ENCODE measurements at places on chromosomes 13 and 19.

GRCh38 chr13:24706886-24707585 is 26.8 kb downstream of the ATP12A start:
- no peak for DNase-seq
- no peaks in the 10 kb centered on the region for H3K4me1 ChIP-seq
- no peak overlapping the region for H3K27ac ChIP-seq

GRCh38 chr13:38590796-38591507 is 95.9 kb upstream of the FREM2 start:
- no peaks in the 10 kb centered on the region for H3K36me3 ChIP-seq
- no peak overlapping the region for H3K27ac ChIP-seq
- H3K27me3 ChIP-seq, result no peaks in the 10 kb centered on the region
- H3K4me3 ChIP-seq, result no peak overlapping the region
- no peak for DNase-seq

- H3K27ac ChIP-seq, result no peak overlapping the region
- H3K4me3 ChIP-seq, result no peak overlapping the region
- no peak for DNase-seq
- H3K27me3 ChIP-seq, result no peaks in the 10 kb centered on the region
- H3K36me3 ChIP-seq, result no peaks in the 10 kb centered on the region
Measured at GRCh38 chr13:110856942-110857835, 57.7 kb downstream of the ANKRD10 start.

- no peak overlapping the region for H3K27ac ChIP-seq
- H3K4me3 ChIP-seq, result no peak overlapping the region
- no peaks in the 10 kb centered on the region for H3K27me3 ChIP-seq
- H3K36me3 ChIP-seq, result no peaks in the 10 kb centered on the region
Measured at GRCh38 chr13:84653915-84654534, 771.8 kb upstream of the SLITRK1 start.

DNA sequence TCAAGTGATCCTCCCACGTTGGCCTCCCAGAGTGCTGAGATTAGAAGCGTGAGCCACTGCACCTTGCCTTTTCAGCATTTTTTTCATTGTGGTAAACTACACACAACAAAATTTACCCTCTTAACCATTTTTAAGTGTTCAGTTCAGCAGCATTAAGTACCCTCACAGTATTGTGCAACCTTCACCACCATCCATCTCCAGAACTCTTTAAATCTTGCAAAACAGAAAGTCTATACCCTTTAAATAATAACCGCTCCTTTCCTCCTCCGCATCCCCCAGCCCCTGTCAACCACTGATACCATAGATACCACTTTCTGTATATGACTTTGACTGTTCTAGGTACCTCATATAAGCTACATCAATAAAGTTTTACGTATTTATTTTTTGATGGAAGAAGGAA is 20.8 kb upstream of the CASP14 start:
- no peaks in the 10 kb centered on the region for H3K4me1 ChIP-seq
- H3K36me3 ChIP-seq, result no peaks in the 10 kb centered on the region
- peaks cover 18% of the 10 kb centered on the region for H3K27me3 ChIP-seq
- no peak for DNase-seq

DNA sequence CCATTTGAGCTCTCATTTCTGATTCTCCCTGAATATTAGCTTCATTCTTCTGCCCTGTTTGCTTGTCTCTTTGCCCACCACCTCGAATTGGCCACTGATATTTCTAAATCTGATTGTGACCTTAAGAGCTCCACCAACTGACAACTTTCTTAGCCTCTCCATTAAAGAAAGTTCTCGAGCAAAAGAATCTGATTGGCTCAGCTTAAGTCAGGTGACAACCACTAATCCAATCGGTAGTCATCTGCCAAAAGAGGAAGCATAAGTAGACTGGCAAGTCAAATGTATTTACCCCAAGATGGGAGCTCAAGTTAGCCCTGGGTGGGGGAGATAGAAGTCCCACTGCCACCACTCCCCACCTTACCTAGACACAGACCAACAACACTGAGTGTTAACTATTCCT is 41.5 kb downstream of the NOTCH3 start:
- H3K36me3 ChIP-seq, result peaks cover 39% of the 10 kb centered on the region
- no peaks in the 10 kb centered on the region for H3K4me1 ChIP-seq
- no peak for DNase-seq
- no peak overlapping the region for H3K27ac ChIP-seq
- H3K27me3 ChIP-seq, result no peaks in the 10 kb centered on the region

DNA sequence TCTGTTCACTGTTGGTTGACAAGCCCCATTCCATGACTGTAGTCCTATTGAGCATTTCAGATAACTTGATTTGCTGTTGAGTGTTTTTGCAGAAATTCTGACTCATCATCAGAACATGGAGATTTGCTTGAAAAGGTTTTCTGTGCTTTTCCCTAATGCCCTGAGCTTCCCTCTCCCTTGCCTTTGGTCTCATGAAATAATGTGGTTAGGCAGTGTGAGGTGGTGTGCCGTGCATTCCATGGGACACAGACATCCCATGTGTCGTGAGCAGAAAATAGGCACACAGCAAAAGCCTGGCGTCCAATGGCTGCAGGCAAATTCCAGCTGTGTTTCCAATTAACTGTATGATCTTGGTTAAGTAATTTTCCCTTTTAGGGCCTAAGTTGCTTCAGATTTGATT is 197.4 kb downstream of the DLEU7 start:
- H3K4me3 ChIP-seq, result no peak overlapping the region
- DNase-seq, result no peak
- no peaks in the 10 kb centered on the region for H3K36me3 ChIP-seq
- no peaks in the 10 kb centered on the region for H3K4me1 ChIP-seq

DNA sequence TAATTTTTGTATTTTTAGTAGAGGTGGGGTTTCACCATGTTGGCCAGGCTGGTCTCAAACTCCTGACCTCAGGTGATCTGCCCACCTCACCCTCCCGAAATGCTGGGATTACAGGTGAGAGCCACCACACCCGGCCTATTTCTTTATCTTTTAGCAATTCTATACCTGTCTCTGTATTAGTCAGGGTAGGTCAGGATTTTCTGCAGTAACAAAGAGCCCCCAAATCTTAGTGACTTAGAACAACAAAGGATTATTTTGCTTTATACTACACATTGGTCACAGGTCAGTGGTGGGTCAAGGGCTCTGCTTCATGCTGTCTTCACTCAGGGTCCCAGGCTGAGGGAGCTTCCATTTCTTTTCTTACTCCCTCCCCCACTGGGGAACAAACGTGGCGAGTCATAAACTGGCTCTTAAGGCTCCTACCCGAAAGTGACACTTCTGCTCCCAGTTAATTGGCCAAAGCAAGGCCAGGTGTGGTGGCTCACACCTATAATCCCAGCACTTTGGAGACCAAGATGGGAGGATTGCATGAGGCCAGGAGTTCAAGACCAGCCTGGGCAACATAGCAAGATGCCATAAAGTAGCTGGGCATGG is 6.8 kb downstream of the ITPKC start:
- peaks cover 52% of the 10 kb centered on the region for H3K36me3 ChIP-seq
- H3K27me3 ChIP-seq, result no peaks in the 10 kb centered on the region
- DNase-seq, result no peak
- H3K27ac ChIP-seq, result no peak overlapping the region
- H3K4me1 ChIP-seq, result peaks cover 40% of the 10 kb centered on the region

All from suprapubic skin (tissue), 4 donors.